Activated CD8-positive, alpha-beta memory T cell treated with anti-CD3 and anti-CD28 coated beads, Interleukin-2, amount 50 U/mL, for 4 hours (primary cell): ENCODE measurements at places on chromosomes 5 and 9.

DNA sequence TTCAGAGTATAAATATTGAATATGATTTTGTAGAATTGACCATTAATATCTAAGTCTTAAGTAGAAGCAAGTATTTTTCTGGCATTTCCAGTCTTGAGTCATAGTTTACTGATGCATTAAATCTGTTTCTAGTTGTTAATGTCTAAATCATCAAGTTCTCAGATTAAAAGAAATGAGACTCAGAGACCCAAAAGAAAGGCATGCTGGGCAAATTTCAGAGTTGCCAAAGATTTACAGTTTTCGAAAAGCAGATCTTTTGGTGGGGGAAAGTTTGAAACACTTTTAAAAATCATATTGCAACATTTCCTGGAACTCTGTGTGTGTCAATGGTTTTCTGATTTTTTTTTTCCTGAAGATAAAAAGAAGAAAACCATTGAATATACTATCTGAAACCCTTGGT lies 60.9 kb downstream of the ANKRD55 start:
- no peak for DNase-seq

GRCh38 chr9:101562966-101563365 lies 29.3 kb downstream of the RNF20 start:
- no peak for DNase-seq

- DNase-seq: no peak
Measured at GRCh38 chr9:22079873-22080341, 70.8 kb upstream of the CDKN2B start.

DNA sequence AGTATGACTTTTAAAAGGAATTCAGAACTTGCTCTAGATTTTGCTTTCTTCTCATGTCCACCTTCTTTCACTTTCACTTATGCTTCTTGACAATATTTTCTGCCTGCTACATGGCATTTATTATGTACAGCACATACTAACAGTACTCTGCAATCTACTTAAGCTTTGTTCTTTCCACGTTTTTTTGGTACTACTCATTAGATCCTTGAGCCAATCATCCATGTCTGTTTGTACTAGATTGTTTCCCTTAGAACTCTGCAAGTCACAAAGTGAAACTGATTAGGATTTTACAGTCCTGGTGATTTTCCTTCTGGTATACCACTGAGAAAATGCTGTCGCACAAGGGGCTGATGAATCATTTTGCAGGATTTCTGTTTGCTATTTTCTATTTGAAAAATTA lies 78.3 kb downstream of the PARP8 start:
- DNase-seq: no peak

DNA sequence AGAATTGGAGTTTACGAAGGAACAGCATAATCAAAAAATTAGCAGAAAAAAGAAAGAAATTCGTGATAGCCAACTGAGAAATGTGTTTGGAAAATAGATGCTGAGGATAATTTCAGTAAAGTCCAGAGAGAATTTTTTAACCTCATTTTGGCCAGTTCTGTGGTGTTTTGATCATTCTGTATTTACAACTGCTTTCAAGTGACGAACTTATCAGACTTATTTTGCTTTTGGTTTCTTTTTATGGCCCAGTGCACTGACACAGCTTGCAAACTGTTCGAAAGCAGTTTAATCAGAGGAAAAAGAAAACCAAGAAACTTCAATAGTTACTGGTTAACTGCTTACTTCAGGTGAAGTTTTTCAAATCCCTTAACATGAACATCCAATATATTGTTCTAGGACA lies 1.9 kb downstream of the SDHA start:
- no peak for DNase-seq

- DNase-seq: no peak
Measured at GRCh38 chr5:38465702-38466423, 90.6 kb downstream of the LIFR start.

DNA sequence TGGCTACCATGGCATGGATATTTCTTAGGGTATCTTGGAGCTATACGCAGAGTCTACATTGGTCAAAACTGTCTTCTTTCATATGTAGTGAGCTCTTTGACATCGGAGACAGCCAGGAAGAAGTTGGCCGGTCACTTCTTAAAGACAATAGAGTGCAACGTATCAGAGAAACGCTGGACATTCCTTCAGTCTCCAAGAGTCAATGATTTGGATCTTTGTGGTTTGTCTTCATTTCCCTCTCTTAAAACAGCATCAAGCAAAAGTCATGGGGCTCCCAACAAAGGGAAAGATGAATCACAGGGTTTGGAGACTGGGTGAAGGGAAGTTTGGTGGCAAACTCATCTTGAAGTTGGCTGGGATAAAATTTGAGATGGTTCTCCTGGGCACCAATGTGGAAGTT lies 320.1 kb downstream of the AGTPBP1 start:
- no peak for DNase-seq

DNA sequence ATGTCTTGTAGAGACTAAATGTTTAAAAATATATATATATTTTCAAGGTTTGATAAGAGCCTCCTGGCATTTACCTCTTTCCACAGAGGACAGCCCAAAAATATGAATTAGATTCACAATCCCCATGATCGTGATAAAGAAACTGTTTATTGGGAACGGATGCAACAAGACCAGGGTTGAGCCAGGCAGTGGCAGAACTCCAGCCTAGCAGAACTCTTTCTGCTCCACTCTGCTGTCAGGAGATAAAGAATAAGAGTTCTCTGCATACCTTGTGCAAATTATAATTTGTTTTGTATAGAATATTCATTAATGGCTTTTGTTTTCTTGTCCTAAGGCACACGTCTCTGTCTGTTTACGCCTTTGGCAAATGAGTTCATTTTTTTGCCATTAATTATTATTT lies 472.2 kb downstream of the TUSC1 start:
- no peak for DNase-seq

DNA sequence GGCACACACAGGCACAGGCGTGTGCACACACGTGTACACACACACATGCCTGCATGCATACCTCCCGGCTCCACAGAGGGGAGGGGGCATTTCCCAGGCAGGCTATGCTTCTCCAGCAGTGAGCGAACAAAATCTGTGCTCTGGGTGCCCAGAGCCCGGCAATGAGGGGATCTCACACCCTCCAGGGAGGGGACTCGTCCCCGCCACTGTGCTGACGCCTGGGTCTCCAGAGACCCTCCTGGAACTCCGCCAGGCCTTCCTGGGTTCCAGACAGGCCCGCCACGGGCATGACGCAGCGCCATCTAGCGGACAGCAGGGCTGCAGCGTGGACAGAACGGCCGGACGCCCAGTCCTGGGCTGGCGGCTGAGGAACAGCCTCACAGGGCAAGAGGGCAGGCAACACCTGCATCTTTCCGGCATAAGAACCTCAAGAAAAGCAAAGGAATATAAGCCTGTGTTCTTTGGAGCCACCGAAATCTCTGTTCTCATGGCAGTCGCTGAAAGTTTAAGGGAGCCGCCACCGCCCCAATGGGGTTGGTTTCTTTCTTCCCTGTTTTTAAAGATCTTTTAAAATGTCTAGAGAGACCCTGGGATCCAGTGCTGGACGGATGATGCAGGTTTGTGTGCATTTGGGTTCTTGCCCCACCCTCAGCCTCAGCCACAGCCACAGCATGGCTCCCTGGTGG lies 135.6 kb upstream of the PPP1R26 start:
- peak; percentile 32 for DNase-seq

- no peak for DNase-seq
Measured at GRCh38 chr5:143501310-143502044, 98.0 kb upstream of the NR3C1 start.

GRCh38 chr5:83370957-83371356 lies 100.6 kb upstream of the VCAN start:
- DNase-seq: no peak

DNA sequence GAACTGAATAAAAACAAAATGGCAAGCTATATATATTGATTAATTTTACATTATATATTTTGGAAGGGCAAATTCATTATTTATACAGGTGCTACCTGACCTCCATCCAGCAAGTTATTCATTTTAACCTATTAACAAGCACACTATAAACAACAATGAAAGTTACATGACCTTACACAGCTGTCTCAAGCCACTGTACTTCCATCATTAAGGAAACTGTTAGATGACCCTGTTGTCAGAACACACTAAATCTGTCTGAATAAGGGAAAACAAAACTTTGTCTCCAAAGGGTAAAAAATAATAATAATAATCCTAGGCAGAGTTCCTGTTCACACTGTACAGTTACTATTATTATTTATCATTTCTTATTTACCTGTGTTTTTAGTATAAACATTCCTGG lies 44.0 kb downstream of the NFIB start:
- no peak for DNase-seq

DNA sequence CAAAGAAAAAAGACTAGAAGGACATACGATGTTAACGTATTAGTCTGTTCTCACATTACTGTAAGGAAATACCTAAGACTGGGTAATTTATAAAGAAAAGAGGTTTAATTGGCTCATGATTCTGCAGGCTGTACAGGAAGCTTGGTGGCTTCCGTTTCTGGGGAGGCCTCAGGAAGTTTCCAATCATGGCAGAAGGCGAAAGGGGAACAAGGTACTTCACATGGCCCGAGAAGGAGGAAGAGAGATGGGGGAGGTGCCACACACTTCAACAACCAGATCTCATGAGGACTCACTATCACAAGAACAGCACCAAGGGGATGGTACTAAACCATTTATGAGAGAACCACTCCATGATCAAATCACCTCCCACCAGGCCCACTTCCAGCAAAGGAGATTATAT lies 110.1 kb downstream of the CARTPT start:
- no peak for DNase-seq

DNA sequence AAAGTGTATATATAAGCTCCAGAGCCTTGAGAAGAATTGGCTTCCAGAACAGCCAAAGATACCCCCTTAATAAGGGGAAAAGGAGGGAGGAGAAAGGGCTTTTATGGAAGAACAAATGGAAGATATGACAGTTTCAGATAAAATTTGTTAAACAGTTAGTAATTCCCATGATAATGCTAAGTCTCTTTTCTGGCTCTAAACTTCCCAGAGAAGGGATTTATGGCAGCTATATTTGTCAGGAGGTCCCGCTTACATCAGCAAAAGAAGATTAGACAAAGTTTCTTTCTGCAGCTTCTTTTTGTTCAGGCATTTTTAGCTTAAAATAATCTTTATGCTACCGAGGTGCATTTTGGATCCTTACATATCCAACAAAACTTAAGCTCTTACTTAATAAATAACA lies 14.3 kb upstream of the SLC36A3 start:
- no peak for DNase-seq

DNA sequence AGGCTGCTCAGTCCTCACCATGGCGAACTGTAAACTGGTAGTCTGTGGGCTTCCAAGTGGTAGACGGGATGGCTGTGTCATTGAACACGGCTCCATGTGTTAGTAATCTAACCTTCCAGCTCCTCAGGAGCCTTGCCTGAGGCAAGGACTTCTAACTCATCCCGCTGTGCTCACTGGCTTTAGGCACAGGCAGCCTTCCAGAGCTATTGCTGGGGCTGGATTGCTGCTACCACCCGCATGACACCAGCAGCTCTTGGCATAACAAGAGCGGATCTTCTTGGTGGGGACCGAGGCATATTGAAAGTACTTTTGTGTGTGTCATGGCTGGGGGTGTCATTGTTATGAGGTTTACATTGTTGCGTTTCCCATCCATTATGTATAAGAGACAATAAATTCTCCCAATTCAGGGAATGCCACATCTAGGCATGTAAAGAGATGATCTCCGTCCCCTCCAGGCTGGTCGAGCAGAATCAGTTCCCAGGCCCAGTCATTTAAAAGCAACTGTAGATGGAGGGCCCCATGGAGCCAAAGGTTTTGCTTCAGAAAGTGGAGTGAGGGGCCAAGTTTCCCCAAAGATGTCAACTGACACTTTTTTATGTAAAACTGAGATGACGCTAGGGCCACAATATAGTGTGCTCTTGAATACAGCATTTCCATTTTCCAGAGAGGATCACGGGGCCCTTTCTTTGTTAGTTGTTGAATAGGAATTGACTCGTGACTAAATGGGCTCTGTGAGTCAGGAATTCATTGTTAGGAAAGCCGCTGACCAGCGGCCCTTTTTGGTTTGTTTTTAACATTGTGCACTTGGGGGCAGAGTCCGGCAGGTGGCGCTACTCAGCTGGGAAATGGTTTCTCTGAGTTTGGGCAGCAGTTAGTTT lies 759.5 kb downstream of the TAF11L14 start:
- no peak for DNase-seq

GRCh38 chr5:149729150-149729549 lies 960 bp upstream of the PPARGC1B start:
- no peak for DNase-seq

DNA sequence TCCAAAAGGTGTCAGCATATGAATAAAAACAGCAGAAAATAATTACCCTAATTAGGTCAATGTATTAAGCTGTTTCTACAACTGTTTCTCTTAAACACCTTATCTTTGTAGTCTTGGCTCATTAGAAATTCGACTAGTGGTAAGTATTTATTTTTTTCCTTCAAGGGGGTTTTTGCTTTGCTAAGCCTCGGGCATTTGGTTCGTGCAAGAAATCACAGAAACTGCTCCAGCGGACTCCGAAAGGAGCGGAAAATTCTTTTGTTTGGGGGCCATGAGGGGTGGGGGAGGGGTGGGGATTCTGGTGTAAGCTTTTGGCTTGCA lies 757 bp downstream of the ZBED3 start:
- DNase-seq: no peak

- DNase-seq: no peak
Measured at GRCh38 chr5:99119326-99119725, 190.5 kb upstream of the CHD1 start.

- no peak for DNase-seq
Measured at GRCh38 chr5:93567424-93567823, 13.6 kb downstream of the NR2F1-AS1 start.

- DNase-seq: no peak
Measured at GRCh38 chr5:124193371-124193789, 553.1 kb downstream of the ZNF608 start.

- DNase-seq: peak; percentile 89
Measured at GRCh38 chr9:35096035-35096849, at the start of gene PIGO. Gene PIGO, minus strand, starts transcription at chr9:35096591. Its CDS starts 1,026 bp downstream, at chr9:35095565.

DNA sequence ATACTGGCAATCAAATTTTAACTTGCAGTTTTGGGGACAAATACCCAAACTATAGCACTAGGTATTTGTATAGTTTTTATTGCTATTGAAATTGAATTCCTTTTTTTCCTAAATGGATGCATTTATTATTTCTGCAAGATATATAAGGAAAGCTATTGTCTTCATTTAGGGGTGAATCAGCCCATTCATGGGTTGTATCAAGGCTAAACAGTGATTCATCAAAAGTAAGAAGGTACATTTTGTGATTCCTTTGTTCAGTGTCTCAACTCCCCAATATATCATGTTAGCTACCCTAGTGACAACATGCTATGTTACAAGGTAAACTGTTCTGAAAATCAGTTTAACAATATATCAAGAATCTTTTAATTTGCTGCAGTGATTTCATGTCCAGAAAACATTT lies 185.7 kb downstream of the PLK2 start:
- no peak for DNase-seq

DNA sequence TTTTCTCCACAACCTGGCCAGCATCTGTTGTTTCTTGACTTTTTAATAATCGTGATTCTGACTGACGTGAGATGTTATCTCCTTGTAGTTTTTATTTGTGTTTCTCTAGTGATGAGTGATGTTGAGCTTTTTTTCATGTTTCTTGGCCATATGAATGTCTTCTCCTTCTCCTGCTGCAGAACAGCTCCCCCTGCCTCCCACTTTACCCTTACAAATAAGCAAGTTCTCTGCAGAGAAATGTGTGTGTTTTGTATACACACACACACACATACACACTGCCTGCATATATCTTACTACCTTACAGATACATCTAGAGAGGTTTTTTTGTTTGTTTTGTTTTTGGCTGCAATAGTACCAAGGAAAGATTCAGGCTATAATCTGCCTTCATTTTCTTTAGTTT lies 88.7 kb upstream of the PHF24 start:
- DNase-seq: no peak
